Endothelial cell of umbilical vein (primary cell): ENCODE measurements at places on chromosomes 11 and 22.

- no peak for DNase-seq
Measured at GRCh38 chr22:20652130-20652529, 121.8 kb upstream of the SERPIND1 start.

GRCh38 chr11:109362059-109362458 is 59.9 kb upstream of the C11orf87 start:
- DNase-seq: no peak

GRCh38 chr11:21774212-21774611 is 418.7 kb upstream of the ANO5 start:
- no peak for DNase-seq

- DNase-seq: no peak
Measured at GRCh38 chr11:102921587-102922220, 33.8 kb downstream of the MMP13 start.

DNA sequence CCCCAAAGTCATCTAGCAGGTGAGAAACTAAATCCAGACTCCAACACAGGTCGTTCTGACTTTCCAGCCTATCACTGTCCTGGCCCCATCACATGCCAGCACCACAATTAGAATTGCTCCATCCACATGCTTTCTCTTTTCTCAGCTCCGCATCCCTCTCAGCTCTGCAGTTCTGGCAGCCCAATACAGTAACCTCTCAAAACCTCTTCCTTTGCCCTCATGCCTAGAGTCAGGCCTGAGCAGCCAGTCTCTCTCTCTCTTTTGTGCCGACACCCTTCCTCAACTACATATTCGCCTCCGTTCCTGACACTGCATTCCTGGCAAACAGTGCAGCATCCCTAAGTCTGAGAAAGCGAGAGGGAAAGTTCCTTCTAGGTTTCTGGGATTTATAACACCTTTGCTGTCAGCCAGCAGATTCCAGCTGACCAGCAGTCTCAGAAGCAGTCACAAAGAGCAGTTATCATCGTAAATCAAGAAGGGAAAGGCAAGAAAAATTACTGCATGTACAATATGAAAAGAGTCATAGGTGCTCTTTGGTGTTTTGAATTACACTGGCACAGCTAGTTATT is 258.0 kb downstream of the FAT3 start:
- no peak for DNase-seq
